ENCODE measurements at places on chromosomes 2 and 18.
A peak's percentile ranks its signal among the peaks of the same experiment; 100 is the strongest.

- DNase-seq = no peak
These were observed 280.9 kb downstream of the HRH4 start for GRCh38 chr18:24741321-24741720.

DNA sequence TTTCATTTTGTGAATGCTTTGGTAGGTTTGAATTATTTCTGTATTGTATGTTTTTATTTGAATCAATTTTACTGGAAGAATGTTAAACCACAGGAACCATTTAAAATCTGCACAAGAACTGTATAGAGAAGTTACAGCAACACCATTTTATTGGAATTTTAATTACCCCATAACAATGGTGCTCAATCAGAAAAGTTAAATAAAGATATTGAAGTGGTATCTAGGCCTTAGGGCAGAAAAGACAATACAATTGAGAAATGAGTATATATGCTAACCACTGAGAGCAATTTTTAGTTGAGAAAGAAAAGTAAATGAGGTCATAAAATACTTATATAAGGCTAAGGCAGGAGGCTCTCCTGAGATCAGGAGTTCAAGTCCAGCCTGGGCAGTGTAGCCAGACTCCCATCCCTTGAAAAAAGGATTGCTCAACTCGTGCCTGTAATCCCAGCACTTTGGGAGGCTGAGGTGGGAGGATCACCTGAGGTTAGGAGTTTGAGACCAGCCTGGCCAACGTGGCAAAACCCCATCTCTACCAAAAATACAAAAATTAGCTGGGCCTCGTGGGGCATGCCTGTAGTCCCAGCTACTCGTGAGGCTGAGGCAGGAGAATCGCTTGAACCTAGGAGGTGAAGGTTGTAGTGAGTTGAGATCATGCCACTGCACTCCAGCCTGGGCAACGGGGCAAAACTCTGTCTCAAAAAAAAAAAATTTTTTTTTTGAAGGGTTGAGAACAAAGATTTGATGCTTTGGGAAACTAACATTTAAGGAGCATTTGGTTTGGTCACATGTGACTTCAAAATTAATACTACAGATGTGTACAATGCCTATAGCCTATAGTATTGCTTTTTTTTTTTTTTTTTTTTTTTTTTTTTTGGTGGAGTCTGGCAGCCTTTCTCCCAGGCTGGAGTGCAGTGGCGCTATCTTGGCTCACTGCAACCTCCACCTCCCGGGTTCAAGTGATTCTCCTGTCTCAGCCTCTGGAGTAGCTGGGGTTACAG, 212.9 kb upstream of the STON1 start:
- no peak for DNase-seq

DNA sequence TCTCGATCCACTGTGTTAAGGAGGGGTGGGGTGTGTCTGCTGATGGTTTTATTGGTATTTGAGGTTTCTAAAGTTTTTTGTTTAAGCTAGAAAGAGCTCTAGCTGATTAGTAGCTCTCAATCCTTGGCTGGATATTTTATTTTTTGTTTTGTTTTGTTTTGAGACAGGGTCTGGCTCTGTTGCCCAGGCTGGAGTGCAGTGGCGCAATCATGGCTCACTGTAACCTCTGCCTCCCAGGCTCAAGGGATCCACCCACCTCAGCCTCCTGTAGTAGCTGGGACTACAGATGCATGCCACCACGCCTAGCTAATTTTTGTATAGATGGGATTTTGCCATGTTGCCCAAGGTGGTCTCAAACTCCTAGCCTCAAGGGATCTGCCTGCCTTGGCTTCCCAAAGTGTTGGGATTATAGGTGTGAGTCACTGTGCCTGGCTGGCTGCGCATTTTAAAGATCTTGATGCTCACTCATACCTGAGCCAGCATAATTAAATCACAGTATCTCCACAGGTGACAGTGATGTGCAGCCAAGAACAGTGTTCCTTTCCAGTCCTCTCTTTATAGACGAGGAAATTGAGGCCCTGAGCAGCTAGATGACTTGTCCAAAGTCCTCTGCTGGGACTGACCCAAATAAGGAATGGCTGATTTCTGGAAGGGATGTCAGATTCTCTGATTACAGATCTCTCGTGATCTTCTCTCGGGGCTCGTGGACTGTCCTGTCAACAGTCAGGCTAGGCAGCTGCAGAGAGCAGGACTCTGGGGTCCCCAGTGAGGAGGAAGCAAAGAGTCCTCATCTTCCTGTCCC, 44.5 kb downstream of the SPTBN1 start:
- DNase-seq = no peak

- DNase-seq = no peak
These were observed 251.9 kb downstream of the TTC32 start for GRCh38 chr2:19649785-19650380.

DNA sequence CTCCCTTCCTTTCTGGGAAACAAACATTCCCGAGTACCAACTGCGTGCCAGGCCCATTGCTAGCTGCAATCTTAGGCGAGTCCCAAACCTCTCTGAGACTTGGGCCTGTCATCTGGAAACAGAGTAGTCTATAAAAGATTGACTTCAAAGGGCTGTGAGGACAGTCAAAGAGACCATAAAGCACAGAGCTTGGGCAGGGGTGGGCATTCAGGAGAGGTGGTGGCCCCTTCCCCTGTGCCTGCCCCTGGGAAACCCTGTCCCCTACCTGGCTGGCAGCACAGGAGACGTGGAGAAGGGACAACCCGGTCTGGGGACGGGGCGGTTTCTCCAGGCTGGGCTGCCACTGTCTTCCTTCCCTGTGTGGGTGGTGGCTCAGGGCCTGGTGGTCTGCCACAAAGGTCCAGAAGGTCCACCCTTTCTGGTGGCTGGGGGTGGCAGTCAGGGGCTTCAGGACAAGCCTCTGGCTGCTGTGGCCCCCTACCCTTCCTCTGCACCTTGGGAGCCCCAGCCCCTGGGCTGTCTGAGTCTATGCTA, 33.9 kb upstream of the FOSL2 start:
- no peak for DNase-seq

DNA sequence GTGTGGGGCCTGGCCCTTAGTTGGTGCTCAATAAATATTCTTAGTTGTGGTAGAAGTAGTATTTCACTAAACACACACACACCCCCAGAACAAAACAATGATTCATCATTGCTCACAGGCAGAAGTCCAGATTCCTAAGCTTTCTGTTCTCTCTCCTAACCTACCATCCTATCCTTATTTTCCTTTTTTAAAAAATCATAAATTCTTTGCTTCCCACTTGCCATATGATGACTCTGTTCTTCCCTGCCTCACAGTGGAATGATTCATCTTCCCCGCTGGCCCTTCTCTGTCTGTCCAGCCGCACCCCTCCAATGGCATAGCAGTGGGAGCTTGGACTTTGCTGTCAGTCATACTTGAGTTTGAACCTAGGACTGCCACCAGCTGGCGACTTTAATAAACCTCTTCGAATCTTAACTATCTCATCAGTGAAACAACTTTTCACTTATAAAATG, 5.2 kb downstream of the EML6 start:
- no peak for DNase-seq

GRCh38 chr2:230668939-230669303, 43.7 kb upstream of the CAB39 start:
- no peak for DNase-seq

GRCh38 chr18:79495591-79496071, 99.9 kb downstream of the NFATC1 start:
- no peak for DNase-seq

DNA sequence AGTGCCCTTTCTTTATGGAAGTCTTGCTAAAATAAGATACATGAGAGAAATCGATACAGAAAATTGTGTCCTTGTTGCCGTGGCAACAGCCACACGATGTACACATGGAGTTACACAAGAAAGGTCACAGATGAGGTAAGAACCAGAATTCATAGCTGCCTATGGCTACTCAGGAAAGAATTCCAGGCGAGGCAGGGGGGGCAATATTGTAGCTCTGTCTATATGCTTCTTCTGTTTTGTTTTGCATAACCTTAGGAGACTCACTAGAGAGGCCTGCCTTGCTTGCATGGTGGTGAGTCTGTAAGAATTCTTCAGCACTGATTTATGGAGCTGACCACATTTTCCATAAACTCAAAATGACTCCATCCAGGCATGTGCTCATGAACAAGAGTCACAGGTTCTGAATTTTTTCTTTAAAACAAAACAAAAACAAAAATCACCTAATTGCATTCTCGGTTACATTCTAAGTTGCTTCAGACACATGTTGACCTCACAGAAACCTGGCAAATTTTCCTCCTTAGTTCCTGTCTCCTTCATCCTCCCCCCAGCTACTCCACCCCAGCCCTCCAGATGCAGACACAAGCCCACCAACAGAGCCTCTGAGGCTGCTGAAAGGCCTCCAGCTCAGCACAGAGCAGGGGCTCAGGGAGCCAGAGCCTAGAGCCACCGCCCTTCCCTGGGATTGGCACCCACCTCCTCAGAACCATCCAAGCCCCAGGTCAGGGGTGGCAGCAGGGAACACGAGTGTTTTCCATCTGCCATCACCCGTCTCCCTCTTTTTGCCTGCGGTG, 183.5 kb downstream of the ANTXR1 start:
- no peak for DNase-seq

- no peak for DNase-seq
These were observed 150.0 kb downstream of the TPO start for GRCh38 chr2:1563084-1563857.

GRCh38 chr2:42329736-42330135, 31.3 kb downstream of the COX7A2L start:
- no peak for DNase-seq

DNA sequence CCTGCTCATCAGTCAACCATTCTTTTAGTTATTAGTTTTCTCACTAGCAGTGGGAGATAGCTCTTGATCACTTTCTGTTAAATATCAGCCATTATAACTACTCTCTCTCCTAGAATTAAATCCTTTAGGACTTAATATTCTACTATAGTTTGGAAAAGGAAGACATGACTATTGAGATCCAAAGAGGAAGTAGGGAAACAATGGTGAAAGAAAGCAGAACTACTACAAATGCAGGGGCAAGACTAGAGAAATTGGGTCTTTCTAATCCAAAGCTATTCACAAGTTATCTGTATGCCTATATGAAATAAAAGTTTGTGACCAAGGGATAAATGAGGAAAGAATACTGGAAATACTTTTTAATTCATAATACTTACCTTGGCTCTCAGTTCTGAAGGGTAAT, 65.1 kb downstream of the SRBD1 start:
- no peak for DNase-seq

DNA sequence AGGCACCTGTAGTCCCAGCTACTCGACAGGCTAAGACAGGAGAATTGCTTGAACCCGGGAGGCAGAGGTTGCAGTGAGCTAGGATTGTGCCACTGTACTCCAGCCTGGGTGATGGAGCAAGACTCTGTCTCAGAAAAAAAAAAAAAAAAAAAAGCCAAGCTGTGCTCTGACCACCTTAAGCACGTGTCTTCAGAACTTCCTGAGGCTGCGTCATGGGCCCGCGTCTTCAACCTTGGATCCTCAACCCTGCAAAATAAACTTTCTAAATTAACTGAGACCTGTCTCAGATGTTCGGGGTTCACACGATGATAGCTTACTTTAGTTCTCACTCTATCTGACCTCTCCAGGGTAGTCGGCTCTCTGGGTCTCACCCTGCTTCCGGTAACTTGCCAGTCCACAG, 65.8 kb upstream of the CABLES1 start:
- peak; percentile 23 for DNase-seq

DNA sequence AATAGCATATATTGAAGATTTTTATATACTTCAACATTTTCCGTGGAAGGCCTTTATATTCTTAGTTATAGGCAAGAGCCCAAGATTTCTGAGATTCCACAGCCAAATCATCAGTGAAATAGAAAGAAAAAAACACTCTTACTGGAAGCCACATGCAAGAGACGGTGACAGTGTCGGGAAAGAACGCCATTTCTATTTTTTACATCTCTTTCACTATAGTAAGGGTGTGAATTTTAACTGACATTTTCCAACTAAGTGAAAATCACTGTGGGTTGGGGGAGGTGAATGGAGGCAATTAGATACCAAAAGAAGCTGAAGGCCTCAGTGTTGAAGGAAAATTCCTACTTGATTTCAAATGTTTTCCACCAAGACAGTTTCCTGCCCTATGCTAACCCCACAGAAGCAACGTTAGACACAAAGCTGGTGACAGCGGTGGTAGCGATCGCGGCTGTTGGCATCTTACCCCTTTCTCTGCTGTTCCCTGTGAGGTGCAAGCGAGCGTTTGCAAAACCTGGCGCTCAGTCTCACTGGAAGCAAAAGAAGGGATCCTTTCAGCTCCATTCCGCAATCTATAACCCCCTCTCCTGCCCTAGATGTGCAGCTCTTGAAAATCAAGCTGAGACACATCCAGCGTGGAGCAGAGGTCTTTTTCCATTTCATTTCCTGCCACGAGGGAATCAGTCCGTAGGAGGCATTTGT, 20.0 kb downstream of the ID2 start:
- DNase-seq = no peak

- no peak for DNase-seq
These were observed 3.5 kb upstream of the FHOD3 start for GRCh38 chr18:36294031-36294430.

- DNase-seq = no peak
These were observed 8.6 kb downstream of the VRK2 start for GRCh38 chr2:58055033-58055786.

DNA sequence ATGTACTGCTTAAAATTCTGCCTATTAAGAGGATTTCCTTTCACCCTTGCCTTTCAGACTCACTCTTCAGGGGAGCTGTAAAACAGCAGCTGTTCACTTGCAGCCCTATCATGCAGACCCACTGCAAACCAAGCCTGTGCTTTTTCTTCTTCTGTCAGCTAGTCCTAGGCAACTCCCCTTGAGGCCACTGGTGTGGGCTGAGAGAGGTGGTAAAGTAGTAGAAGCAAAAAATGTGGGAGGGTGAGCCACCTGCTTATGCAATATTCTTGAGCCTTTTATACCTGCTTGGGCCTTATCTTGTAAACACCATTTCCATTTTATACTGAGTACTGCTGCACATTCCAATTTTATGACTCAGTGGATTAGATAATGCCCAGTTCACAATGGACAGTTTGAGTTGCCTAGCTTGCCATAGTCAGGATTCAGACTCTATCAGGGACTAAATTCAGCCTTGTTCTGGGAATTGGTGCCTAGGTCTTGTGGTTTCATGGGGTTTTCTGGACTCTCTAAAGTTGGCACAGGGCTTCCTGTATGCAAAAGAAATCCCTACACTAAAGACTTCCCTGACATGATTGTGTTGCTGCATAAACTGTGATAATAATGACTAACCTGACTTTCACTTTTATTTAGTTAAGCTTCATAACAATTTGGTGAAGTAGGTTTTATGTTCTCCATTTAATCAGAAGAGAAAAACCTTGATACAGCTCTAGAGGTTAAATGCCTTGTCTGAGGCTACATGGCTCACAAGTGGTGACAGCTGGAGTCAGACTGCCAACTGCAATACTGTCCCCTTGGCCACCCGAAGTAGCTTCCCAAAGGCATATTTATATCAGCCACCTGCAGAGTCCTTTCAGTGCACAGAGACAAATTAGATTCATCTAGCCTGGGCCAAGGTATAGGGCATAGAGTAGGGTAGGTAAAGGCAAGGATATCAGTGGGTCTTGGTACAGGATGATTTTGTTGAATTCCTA, 47.4 kb upstream of the KDM3A start:
- no peak for DNase-seq

GRCh38 chr2:197328461-197328860, 17.9 kb upstream of the ANKRD44 start:
- DNase-seq = no peak

Data from activated CD8-positive, alpha-beta memory T cell treated with anti-CD3 and anti-CD28 coated beads for 4 hours (primary cell).